ENCODE measurements at places on chromosomes 11 and 22.

- no peak for DNase-seq
Observed at GRCh38 chr22:33837826-33838225, 82.5 kb downstream of the LARGE1 start.

DNA sequence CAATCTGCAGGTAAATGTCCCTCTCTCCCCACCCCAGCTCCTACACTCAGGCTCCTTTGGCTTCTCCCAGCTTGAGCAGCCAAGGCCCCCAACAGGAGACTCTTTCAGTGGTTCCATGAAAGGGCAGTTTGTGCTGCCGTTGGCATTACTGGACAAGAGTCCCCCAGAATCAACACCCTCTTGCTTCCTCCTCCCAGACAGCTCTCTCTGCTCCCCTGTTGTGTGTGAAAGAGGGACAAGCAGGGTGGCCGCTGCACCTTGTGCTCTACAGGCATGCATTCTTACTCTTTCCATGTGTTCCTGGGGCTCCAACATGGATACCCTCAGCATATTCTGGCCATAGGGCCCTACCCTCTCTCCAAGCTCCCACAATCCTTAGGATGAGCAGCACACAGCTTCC lies 48.7 kb downstream of the P4HA3 start:
- no peak for DNase-seq

DNA sequence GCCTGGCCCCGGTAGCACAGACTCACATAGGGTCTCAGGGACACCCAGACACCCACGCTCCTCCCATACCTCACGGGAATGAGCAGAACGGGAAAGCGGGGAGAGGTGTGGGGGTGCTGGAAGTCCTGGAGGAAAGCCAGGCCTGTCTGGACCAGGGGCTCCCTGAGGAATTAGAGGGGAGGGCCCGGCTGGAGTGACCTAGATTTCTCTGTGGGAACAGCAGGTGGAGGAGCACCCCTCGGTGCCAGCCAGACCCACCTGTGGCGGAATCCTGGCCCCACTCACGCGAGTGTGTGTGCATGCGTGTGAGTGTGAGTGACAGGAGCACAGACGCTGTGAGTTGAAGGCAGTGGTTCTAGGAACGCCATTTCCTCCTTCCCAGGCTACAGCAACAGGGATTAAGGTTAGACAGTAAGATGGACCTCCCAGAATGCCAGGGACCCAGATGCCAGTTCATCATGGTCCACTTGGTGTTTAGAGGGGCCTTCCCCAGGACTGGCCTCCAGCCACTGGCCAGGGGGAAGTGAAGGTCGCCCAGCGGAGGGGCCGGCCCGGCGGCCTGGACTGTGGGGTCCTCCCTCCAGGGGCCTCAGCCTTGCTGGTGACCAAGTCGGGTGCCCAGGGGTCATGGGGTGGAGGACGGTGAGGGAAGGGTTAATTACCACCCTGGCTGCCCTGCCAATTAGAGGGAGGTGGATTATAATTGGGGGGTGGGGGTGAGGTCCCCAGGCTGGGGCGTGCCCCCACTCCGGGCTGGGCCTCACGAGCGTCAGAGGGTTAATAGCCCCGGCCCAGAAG lies 1.0 kb downstream of the PKP3 start:
- no peak for DNase-seq

GRCh38 chr22:26033586-26033985 lies 135.7 kb upstream of the SEZ6L start:
- no peak for DNase-seq

- no peak for DNase-seq
Observed at GRCh38 chr11:10395166-10395897, 59.7 kb upstream of the AMPD3 start.

- DNase-seq: no peak
Observed at GRCh38 chr22:47221840-47222615, 459.6 kb downstream of the TBC1D22A start.

DNA sequence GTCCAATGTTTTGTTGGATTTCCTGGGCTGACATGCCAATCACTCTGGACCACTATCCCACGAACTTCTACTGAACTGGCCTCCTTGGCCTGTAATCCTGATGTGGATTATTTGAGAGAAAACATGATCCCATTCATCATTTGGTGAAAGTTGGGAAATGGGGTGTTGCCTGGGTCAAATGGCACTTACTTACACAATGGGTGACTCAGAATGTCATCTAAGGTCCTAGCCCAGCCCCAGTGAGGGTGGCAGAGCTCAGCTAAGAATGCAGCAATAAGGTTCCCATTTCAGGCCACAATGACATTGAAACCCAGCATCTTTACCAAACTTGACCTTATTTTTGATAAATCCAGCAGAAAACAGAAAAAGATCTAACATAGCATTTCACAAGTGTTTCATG lies 8.0 kb upstream of the DSCAML1 start:
- no peak for DNase-seq

DNA sequence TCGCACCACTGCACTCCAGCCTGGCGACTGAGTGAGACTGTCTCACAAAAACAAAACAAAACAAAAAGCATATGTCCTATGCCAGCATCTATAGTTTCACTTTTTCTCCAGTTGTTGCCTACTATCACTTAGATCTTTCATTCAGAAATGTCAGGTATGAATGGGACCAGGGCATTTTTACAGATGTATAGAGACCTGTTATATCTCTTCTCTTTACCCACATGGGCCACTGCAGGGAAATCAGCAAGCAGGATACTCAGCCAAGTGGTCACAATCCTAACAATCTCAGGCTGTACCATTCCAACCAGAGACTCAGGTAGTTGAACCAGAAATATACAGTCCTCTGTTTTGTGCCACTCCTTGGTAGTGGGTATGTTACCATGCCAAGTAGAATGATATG lies 16.0 kb upstream of the SREBF2 start:
- no peak for DNase-seq

DNA sequence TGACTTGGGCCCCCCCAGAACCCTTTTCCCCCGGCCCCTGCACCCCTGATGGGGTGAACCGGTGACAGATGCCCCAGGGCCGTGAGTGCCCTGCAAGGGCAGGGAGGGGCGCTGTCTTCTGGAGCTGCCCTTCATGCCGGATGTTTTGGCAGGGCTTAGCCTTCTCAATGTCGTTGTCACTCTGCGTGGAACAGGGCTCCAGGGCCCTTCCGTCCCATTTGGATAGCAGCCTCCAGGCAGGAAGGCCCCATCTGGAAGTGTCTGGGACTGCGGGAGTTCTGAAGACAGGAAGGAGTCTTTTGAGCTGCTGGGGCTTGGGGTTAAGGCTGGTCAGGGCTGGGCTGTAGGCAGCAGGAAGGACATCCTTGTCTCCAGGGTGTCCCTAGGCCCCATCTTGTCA lies 4.6 kb downstream of the FRMD8 start:
- DNase-seq: no peak

- no peak for DNase-seq
Observed at GRCh38 chr22:37260155-37260795, 16.2 kb upstream of the RAC2 start.

GRCh38 chr22:20296598-20296997 lies 23.3 kb downstream of the DGCR6L start:
- DNase-seq: no peak

DNA sequence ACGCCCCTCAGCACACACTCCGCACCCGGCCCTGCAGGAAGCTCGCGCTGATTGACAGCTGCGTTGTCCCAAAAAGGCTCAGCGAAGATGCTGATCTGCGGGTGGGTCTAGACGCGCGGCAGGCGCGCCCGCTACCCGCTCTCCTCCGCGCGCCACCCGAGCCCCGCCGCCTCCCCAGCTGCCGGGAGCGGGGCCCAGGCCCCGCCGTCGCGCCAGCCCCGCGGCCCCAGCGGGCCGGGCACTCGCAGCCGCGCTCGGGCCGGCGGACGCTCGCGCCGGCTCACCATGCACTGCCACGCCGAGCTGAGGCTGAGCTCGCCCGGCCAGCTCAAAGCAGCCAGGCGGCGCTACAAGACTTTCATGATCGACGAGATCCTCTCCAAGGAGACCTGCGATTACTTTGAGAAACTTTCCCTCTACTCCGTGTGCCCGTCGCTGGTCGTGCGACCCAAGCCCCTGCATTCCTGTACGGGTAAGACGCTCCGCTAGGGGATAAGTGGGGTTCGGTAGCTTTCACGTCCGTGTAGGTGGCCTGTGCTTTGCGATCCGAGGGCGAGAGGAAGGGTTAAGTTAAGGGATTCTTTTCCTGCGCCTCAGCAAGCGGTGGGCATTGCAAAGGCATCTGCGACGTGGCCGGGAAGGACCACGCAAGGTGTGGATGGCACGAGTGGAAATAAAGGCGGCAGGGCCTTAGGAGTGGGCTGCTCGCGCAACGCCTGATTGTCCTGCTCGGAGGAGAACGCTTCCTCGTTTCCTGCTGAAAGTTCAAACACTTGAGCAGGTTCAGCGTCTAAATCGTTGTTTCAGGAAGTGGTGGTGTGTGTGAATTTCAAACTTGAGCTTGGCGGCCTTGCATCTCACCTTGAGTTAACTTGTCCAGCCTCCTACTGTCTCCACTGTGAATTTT lies at the start of gene BARX2:
Gene BARX2 (plus strand): TSS at position 98 of the 907 bp plus-strand sequence. CDS start 188 bp downstream, at position 286.
- DNase-seq: peak; percentile 12

DNA sequence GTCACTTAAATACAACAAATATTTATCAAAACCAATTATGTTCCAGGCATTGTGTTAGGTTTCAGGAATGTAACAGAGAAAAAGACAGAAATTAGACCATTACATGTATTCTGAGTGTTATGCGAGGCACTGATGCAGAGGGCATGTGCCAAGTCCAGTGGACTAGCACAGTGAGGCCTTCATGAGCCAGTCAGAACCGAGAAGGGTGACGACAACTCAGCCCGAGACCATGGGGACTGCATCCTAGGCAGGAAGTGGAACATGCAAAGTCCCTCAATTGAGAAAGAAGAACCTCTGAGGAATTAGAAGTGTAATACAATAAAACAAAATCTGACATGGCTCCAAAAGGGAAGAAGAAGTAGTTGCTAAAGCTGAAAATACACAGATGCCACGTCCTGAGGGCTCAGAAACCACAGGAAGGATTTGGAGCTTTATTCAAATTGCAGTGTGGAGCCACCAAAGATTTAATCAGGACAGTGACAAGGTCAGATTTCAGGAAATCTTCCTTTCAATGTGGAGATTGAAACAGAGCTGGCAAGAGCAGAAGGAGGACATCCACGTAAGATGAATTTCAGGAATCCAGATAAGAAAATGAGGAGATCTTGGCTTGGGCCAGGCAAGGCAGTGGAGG lies 529.6 kb downstream of the NTM start:
- no peak for DNase-seq

DNA sequence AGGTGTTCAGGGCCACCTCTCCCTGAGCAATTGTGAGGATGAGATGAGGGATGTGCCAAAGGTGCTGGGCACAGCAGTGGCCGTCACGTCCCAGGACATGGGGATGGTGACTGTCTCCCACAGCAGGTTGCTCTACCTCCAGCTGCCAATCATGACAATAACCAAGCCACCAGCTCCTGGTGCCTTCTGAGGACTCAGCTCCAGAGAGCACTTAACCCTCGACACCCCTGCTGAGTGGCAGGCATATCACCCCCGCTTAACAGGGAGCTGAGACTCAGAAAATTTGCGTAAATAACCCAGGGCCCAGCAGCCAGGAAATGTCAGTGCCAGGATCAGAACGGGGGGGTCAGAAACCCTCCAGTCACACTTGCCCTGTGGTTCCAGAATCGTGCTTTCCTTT lies 8.4 kb upstream of the PNPLA5 start:
- DNase-seq: no peak

DNA sequence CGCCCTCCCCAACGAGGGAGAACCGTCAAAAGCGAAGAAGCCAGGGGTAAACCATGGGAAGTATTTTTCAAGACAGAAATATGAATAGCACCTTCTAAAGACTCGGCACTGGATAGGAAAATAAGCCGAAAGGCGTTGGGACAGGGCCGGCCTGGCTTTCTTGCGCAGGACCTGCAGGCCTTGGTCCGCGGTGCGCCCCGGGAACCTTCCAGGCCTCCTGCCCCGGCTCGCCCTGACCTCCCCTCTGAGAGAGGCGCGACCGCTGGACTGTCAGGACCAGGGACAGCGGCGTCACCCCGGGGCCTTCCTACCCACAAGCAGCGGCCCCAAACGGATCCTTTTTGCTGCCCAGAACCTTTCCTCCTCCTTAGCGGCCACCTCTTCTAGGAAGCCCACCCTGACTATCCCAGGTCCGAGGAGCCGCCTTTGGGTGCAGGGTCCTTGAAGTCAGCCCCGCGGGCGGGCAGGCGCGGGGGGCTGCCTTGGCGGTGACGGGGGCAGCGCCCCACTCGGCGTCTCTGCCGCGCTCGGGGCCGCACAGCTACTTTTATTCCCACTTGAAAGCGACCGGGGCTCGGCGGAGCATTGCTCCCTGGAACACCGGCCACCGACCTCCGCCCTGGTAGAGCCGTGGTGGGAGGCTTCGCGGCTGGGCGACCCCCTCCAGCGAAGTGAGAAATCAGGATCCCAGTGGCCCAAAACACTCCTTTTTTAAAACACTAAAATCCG lies 650 bp upstream of the MAPK11 start:
- no peak for DNase-seq

- DNase-seq: no peak
Observed at GRCh38 chr11:16669799-16670415, 68.5 kb upstream of the C11orf58 start.

GRCh38 chr11:107624983-107625684 lies 34.2 kb downstream of the ELMOD1 start:
- no peak for DNase-seq

GRCh38 chr11:12626616-12627015 lies 47.6 kb upstream of the TEAD1 start:
- no peak for DNase-seq

- DNase-seq: no peak
Observed at GRCh38 chr11:108629274-108629673, 35.6 kb upstream of the DDX10 start.

- no peak for DNase-seq
Observed at GRCh38 chr22:47267513-47268282, 505.2 kb downstream of the TBC1D22A start.

DNA sequence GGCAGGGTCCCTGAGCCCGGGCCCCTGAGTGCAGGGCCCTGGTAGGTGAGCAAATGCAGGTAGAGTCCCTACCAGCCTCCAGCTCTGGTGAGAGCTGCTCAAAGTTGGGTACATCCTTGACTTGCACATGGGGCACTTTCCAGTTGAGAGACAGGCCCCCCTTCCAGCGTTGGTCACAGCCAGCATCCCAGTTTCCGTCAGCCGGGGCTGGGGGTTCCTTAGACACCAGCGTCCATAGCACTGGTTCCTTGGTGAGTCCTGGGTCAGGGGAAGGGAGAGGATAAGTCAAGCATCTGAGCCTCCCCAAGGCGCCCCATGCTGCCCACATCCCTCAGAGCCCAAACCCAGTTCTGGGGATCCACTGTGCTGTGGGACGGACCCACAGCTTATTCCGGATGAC lies 5.6 kb downstream of the PNPLA5 start:
- DNase-seq: no peak

GRCh38 chr11:47395223-47396048 lies 13.0 kb upstream of the SLC39A13 start:
- DNase-seq: peak; percentile 35

DNA sequence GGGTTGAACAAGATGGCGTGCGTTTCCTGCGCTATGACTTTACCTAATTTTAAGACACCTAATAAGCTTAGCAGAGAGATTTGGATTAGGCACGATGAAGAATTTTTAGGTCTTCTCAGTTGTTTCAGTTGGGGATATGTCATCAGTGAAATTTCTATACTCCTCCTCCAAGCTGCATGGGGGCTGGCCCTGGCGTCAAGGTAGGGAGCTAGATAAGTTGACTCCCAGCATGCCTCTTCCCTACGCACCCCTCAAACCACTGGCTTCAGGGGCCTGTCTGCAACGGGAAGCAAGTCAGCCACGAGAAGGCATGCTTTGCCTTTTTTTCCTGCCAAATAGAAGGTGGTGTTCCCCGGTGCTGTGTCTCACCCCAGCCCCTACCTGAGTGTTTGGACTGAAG lies 13.3 kb downstream of the DGAT2 start:
- DNase-seq: no peak

- no peak for DNase-seq
Observed at GRCh38 chr22:43811777-43812148, 342 bp downstream of the EFCAB6 start.
